ENCODE measurements at places on chromosomes 6 and 20. TPM values are rescaled to one million over a fixed set of nuclear protein-coding genes. Genes with fewer than 3 reads are reported as not detected.

The KCNG1 gene
- 7.6 TPM for polyA plus RNA-seq

GRCh38 chr6:166605752-166606151 lies 19.3 kb upstream of the RAMACL start:
- no peak for DNase-seq

DNA sequence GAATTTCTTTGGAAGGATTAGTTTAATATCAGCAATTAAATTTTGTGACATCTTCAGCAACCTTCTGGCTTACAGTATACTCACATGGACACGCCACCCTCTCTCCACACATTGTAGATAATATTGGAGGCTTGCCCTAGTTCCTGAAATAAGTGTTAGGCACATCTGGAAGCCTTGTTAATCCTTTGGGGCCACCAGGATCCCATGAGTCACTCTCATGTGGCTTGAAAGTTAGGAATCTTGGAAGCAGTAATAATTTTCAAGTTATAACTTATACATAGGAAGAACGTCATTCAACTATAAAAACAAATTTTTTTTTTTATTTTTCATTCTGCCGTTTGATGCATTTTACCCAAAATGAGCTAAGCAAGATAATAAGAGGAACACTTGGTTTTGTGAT lies 20.5 kb downstream of the LAMA4 start:
- DNase-seq, result no peak

- no peak for DNase-seq
Observed at GRCh38 chr6:139856562-139856961, 482.1 kb upstream of the CITED2 start.

- no peak for DNase-seq
Observed at GRCh38 chr20:57499676-57500075, 25.3 kb downstream of the CTCFL start.

- no peak for DNase-seq
Observed at GRCh38 chr6:18025596-18025995, 38.2 kb upstream of the KIF13A start.

Measured in renal pelvis (tissue), 12 donors.